ENCODE measurements at places on chromosomes 5 and 9.

DNA sequence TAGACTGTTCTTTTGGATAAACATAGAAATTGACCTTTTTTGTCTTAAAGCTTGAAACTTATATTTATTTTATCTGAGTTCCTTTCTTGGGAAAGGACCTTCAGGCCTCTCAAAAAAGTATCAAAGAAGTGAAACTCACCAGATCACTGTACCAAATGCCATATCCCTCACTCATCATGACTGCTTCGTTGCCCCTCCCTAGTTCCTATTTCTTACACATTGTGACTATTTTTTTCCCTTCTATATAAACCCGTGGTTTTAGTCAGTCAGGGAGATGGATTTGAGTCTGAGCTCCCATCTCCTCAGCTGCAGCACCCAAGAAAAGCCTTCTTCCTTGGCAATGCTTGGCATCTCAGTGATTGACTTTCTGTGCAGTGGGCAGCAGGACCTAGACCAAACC lies 129.4 kb downstream of the LPAR1 start:
- DNase-seq: no peak

DNA sequence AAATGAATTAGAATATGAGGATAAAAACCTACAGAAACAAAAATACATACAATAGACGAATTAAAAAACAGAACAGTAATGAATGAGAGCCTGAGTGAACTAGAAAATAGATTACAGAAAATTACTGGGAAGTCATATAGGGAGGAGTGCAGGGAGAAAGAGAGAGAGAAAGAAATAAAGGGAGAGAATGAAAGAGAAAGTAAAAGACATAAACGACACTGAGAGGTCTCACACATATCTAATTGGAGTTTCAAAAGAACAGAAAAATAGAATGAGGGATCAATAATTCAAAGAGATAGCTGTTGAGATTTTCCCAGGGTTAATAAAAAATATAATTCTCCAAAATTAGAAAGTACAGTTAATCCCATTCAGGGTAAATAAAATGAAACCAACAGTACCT lies 156.4 kb upstream of the FTMT start:
- DNase-seq: no peak

- no peak for DNase-seq
These were observed 36.2 kb downstream of the NUDT12 start for GRCh38 chr5:103526164-103526915.

GRCh38 chr5:86968301-86968753 lies 299.4 kb upstream of the RASA1 start:
- DNase-seq: no peak

DNA sequence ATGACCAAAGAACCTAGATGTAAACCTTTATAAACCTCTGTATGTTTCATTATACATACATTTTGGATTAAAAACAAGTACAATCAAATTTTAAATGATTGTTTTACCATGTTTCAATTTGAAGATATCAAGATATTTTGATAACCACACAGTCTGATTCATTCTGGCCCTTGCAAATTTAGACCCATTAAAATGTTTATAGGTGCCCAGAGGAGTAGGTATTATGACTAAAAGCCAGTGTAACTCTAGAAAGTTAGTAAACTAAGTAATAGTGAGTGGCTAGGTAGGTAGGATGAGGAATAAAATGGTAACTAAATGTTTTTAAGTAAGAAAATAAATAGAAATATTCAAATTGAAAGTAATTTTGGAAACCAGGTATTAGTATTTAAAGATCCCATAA lies 165.5 kb downstream of the PBX3 start:
- no peak for DNase-seq

GRCh38 chr9:91164724-91165520 lies 196.8 kb downstream of the AUH start:
- DNase-seq: no peak

DNA sequence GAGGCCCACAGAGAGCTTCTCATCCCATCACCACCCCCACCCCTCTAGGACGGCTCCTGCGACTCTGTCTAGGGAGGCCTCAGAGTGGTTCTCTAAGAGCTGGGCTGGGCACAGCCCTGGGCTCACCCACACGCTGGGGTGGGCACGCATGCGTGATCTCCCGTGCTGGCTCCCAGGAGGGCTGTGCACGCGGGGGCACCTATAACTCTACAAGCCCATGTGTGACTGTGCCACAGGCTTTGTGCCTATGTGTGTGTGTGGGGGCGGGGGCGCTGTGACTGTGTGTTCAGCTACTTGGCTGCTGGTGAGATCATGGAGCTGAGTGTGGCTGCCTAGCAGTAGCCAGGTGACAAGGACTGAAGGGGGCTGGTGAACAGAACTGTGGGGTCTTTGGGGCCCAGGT lies 32.2 kb downstream of the NDUFA8 start:
- DNase-seq: no peak
